ENCODE measurements at places on chromosomes 13 and 19.

- peak; percentile 16 for DNase-seq
Measured at GRCh38 chr13:32645854-32646253, 59.6 kb downstream of the PDS5B start.

DNA sequence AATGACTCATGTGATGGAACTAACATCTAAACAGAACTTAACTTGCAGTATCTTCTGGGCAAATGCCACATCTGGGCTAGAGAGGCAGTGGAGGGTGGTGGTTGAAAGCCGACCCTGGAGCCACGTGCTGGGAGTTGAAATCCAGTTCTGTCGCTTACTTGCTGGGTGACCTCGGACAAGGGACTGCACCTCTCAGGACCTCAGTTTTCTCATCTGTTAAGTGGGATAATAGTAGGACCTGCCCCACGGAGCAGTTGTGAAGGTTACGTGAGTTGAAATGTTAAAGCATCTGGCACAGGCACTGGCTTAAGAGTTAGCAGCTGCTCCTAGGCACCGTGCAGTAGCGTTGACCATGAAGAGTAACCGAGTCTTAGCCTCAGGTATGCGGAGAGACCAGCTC is 76.1 kb downstream of the SIPA1L3 start:
- DNase-seq: no peak

DNA sequence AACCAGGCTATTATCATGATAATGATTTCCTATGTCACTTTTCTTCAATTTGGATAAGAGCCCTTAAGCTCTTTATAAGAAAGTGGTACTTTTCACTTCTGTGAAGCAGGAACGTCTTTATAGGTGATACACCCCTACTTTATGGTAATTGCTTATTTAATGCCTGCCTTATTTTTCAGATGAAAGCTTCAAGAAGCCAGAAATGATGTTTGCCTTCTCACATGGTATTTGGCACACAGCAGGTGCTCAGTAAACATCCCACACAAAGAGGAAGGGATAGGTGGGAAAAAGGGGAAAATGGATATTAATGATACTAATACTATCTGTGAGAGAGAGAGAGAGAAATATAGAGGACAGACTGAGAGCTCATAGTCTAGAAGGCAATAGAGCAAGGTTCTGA is 29.0 kb upstream of the WASF3 start:
- no peak for DNase-seq

DNA sequence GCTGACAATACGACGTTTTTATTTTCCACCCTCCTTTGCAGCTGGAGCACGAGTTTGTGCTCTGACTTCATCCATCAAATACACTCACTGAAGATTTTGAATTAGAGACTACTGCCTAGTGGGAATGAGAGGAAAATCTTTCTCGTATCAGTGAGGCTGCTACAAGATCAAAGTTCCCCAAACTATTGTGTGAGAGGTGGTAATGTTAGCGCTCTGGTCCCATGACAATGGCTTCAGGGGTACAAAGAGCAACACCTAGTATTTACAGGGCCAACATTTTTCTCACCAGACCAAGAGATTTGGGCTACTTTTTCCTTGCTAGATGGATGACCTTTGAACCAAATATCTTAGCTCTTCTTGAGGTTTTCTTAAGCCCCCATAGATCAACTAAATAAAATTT is 30.3 kb upstream of the PDX1 start:
- no peak for DNase-seq

DNA sequence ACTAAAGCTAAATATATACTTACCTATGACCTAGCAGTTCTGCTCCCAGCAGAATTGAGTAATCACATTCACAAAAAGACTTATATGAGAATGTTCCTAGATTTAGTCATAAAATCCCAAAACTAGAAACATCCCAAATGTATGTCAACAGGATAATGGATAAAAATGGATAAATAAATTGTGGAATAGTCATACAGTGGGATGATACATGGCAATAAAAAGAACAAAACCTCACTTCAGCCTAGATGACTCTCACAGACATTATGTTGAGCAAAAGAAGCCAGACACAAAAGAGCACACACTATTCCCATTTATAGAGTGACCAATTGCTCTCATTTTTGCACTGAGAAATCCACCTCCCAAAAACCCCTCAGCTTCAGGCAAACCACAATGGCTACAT is 352.4 kb upstream of the HTR2A start:
- DNase-seq: no peak

All from CD4-positive, alpha-beta T cell treated with Interleukin-2 at 100 ng/mL for 4 hours (primary cell).